Activated naive CD4-positive, alpha-beta T cell (primary cell): ENCODE measurements at places on chromosomes 16 and 17.

- no peak for DNase-seq
Measured at GRCh38 chr17:43532581-43532980, 13.6 kb downstream of the ETV4 start.

DNA sequence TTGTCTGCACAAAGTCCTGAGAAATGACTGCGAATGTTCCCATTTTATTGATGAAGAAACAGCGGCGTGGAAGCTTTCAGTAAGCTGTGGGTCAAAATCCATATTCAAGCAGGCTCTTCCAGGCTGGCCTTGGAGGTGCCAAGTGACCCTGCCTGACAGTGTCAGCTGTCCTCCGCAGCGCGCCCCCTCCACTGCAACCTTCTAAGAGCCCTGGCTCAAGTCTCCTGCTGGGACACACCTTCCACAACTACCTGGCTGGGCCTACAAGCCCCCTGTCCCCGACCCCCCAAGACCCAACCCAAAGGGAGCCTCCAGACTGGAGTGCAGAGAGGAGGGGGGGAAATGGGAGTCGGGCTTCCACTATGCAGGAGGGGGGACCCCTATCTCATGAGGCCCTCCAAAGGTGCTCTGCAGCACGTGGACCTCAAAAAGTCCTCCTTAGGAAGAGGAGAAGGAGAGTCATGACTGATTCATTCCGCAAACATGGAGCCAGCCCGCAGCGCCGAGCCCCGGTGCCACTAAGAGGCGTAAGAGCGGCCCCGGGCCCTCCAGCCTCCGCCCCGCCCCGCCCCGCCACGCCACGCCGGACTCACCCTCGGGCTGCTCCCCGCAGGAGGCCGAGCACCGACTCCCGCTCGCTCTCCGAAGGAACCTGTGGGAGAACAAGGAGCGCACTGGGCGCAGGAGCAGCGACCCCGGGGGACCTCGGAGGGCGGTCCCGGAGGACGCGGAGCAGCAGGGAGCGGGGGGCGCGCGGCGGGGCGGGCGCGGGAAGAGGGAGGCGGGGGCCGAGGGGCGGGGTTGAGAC, 574 bp downstream of the MPP3 start:
- no peak for DNase-seq

- DNase-seq = no peak
Measured at GRCh38 chr16:30478766-30479478, 6.4 kb downstream of the ITGAL start.

DNA sequence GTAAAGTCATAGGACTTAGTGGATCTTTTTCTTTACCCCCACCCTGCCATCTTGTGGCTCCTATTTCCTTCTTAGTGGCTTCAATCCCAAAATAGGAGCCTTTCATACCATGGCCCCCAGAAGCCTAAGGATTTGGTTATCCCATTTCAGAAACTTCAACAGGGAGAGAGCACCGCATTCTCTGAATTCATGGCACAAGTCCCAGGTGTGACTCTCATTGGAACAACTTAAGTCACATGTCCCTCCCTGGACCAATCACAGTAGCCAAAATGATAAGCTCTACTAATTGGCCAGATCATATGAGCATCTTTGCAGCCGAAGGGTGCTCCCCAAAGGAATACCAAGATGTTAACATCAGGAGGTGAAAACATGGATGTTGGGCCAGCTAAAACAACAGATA, 43.2 kb downstream of the AXIN2 start:
- DNase-seq = no peak

DNA sequence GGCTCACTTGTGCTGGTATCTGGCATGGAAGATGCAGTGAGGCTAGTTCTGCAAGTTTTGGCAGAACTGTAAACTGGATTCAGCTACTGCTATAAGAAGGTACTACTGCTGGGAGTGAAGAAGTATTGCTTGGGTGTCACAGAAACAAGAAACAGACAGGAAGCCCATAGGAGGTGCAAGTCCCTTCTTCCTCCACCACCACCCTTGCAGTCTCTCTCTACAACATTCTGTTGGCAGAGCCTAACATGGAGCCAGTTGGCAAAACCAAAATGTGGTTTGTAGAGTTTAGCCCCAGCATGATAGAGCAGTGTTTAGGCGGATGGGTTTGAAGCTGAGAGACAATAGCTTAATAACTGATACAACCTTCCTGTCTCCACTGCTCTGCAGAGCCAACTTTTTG, 72.6 kb downstream of the NLK start:
- no peak for DNase-seq

GRCh38 chr17:36661047-36661666, 59.8 kb downstream of the MRM1 start:
- DNase-seq = no peak

- DNase-seq = no peak
Measured at GRCh38 chr17:75521290-75521689, 4.2 kb upstream of the LLGL2 start.

GRCh38 chr17:7716901-7717755, at the start of gene DNAH2:
Gene DNAH2, plus strand, starts transcription at chr17:7717744. Its CDS starts 1,991 bp downstream, at chr17:7719735.
- DNase-seq = no peak

DNA sequence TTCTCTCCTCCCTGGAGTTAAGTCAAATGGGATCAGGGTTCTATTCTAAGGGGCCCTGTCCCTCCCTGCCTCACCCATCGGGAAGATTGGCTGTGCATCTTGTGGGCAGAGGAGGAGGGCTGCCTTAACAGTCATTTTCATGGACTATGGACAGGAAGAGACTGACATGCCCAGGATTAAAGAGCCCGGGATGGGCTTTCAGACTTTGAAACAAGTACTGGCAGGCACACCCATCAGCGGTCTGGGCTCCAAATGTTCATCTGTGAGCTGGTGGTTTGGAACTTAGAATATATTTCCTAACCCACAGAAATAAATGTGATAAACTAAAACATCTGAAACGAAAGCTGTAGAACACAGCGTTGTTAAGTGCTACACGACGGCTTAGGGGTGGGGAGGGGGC, 6.5 kb downstream of the SLC6A4 start:
- no peak for DNase-seq

GRCh38 chr17:50918933-50919296, 52.8 kb upstream of the TOB1 start:
- no peak for DNase-seq
